ENCODE measurements at places on chromosomes 2 and 18. TPM values are rescaled to one million over a fixed set of nuclear protein-coding genes. Genes with fewer than 3 reads are reported as not detected.

NXPH2 gene
- total RNA-seq: not detected

CRYGC gene
- total RNA-seq: not detected

COPS9 gene
- 108 TPM for total RNA-seq

NGEF gene
- total RNA-seq: 0.26 TPM

PROKR1 gene
- total RNA-seq: not detected
